ENCODE measurements at places on chromosomes 16 and 17.

- no peak for DNase-seq
Observed at GRCh38 chr17:47316311-47316710, 7.4 kb upstream of the EFCAB13 start.

DNA sequence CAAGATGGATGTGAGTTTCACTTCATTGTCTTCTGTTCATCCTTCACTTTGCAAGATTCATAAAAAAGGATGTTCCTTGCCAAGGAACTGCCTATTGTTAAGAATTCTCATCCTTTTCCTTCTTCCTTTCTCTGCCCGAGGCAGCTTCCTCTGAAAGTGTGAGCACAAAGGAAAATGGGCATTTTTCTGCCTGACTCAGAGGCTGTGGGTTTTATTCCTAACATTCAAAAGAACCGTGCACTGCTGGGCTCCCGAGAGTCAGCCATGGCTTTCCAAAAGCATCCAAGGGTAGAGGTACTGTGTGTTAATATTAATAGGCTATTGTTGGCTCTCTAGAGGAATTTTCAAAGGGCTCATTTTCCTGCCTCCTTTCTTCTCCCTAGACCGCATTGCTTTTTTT, 289.4 kb downstream of the ABCC12 start:
- DNase-seq = no peak

GRCh38 chr17:43556292-43556691, 10.2 kb upstream of the ETV4 start:
- DNase-seq = no peak

GRCh38 chr17:80671039-80671824, 126.6 kb downstream of the RPTOR start:
- DNase-seq = no peak

DNA sequence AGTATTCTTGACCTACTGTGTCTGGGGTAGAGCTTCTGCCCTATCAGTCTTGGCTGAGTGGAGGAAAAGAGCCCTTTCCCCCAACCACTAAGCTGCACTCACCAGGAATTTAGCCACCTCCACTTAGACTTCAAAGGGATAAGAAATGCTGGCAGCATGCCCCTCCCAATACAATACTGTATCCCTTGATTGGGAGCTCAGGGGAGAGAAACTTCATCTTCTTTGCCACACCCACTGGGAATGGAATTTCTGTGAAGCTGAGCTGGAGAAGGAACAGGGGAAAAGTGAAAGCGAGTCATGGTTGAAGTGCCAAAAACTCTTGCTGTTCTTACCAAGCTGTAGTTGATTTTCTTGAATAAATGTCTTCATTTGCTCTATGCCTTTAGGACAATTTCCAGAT, 68.8 kb downstream of the CEP112 start:
- no peak for DNase-seq

DNA sequence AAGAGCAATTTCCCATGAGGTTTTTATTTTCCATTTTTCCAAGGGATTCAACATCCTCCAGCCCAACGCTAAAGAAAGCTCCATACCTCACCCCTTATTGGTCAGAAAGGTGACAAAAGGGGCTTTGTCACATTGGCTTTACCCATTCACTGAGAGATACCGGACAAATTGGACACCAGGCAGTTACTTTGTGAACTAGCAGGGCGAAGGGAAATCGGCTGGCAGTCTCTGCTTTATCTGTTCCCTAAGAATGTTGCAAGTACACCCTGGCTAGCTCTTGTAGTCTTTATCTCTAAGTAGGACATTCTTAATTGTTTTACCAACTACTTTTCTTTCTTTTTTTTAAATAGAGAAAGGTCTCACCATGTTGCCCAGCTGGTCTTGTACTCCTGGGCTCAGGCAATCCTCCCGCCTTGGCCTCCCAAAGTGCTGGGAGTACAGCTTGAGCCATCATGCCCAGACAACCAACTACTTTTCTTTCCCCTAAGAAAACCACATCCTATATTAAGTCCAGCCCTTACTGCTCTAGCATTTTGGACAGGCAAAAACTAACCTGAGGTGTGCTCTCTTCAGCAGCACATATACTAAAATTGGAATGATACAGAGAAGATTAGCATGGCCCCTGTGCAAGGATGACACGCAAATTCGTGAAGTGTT, 16.8 kb downstream of the PRPSAP1 start:
- DNase-seq = no peak

DNA sequence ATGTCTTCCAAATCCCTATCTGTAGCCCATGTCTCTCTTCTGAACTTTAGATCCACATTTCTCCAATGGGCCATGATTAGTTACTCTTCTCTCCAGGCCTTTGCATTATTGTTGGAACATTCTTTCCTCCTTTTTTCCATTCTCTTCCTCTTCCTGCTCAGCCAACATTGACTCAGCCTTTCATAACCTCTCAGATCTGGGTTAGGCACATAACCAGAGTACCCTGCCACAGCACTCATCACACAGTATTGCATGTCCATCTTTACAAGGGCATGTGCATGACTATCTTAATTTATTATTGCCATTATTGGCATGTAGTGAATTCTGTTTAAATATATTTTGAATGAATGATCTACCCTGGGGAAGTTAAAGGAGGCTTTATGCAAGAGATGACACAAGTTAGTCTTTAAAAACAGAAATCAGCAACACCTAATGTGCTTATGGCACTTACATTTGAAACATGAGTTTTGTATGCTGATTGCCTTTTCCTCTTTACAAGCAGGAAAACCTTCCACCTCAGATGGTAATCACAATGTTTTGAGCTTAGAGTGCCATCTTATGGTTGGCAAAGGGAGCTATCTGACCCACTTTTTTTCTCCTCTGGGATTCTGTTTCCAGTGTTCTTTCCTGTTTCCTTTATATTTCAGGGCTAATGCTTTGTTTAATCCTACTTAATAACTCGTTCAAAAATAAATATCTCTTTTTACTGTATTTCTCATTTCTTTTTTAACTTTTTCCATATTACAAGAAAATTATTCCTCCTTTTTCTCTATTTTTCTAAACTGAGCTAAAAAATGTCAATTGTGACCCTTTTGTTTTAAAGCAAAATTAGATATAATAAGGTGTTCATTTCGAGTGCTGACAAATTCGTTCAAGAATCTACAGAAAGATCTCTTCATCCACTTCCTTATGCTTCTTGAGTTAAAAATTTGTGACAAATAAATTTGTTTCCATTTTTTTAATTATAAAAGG, 151.0 kb upstream of the RBL2 start:
- DNase-seq = peak; percentile 8

DNA sequence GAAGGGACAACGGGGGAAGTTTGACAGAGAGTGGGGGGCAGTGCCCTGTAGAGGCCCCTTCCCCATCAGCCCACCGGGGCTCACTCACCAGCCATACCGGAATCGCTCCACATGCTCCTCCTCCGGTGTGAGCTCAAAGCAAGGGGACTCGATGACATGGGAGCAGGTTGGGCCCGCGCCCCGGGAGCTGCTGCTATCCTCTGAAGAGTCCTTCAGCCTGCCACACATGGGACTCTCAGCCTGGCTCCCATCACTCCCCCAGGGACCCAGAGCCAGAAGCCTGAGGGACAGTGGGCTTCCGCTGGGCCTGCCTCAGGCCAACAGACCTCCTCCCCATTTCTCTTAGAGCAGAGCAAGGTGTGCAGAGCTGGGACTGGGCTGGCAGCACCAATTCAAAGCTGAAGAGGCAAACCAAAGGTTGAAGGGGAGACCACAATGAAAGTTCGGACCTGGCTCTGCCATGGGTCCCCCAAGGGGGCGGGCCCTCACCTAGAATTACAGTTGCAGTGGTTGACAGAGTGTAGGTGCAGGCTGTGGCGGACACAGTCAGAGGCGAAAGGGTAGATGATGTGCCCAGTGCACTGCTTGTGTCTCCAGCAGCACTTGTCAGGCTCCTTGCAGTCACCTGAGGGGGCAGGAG, 7.3 kb downstream of the PROCA1 start:
- no peak for DNase-seq

DNA sequence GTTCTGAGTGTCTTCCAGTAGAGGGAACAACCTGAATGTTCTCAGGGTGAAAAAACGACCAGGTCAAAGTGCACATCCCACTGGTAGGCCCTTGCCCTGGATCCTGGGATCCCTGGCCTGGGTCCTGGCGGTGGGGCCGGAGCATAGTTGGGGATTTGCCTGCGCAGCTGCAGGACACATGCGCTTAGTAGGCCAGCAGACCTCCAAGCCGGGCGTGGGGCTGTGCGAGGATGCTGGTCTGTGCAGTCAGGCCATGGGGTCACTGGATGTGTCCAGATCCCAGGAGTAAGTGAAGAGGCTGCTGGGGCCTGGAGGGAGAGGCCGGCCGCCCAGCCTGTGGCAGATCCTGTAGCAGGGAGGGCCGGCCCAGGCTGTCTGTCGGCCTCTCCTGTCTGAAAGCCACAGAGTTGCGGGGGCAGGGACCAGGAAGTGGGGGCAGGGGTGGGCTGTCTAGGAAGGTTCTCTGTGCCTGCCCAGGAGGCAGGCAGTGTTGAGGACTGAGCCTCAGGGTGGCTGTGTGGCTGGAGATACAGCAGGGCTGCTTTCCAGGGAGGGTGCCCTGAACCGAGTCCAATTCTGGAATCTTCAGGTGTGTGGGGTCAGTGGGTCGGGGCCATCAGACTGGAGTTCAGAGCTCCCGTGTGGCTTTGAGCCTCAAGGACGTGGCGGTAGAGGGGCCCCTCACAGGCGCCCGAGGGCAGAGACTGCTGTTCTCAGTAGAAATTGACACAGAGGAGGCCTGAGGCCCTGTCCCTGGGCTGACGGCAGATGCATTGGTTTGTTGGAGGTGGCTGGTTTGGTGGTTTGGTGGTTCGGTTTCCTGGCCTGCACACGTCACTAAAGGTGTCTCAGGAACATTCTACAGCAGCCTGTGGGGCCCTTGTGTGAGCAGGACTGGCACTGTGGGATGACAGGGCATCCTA, 17.2 kb upstream of the NUDT16L1 start:
- peak; percentile 83 for DNase-seq

- no peak for DNase-seq
Observed at GRCh38 chr17:12744298-12744697, 45.0 kb upstream of the ARHGAP44 start.

GRCh38 chr17:7014261-7014994, 2.0 kb downstream of the RNASEK start:
- DNase-seq = peak; percentile 98

GRCh38 chr16:67311607-67312488, 14.7 kb downstream of the KCTD19 start:
- peak; percentile 6 for DNase-seq

DNA sequence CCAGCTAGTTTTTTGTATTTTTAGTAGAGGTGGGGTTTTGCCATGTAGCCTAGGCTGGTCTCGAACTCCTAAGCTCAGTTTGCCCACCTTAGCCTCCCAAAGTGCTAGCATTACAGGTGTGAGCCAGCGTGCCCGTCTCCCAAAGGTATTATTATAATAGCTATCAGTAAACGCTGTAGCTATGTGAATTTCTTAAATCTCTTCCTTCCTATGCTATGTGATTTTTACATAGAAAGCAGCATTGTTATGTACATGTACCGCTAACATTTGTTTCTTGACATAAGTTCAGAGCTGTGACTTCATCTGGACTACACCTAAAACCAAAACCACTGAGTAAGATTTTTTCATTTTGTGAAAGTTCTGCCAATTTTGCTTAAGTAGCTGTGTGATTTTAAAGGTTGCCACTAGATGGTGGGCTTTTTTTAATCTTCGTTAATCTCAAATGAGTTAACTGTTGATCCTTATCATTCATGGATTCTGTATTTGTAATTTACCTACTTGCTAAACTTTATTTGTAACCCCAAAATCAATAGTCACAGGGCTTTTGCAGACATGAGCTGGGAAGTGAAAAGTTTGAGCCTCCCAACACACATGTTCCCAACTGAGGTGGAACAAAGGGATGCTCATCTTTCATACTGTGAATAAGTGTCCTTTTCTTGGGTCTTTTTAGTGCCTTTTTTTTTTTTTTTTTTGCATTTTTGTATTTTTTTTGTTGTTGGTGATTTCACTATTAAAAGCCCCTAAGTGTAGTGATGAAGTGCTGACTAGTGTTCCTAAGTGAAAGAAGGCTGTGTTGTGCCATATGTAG, 21.9 kb downstream of the PRKAR1A start:
- no peak for DNase-seq

GRCh38 chr16:60203525-60204124, 1469.5 kb upstream of the GOT2 start:
- DNase-seq = no peak

DNA sequence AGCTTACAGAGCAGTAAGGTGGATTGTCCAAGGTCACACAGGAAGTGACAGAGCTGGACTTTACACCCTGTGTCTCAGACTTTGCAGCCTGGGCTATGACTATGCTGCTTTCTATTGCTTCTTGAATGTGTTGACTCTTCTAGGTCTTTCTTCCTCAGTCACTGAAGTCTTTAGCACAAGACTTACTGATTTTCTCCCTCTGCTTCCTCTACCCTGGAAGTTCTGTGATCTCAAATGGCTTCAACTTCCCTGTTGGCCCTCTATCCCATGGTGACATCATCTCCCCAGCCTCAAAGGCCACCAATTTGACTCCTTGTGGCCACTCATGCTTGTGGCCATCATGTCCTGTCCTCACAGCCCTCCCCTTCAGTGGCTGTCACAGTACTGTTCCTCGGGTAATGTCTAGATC, 181.3 kb downstream of the HS3ST3A1 start:
- DNase-seq = no peak

- DNase-seq = no peak
Observed at GRCh38 chr16:20049831-20050230, 23.9 kb downstream of the GPR139 start.

GRCh38 chr16:50166511-50167500, 13.7 kb downstream of the TENT4B start:
- DNase-seq = peak; percentile 14

GRCh38 chr17:12554251-12554650, 111.4 kb upstream of the MYOCD start:
- DNase-seq = no peak

- DNase-seq = no peak
Observed at GRCh38 chr17:38660097-38661025, 14.4 kb downstream of the EPOP start.
